Activated CD8-positive, alpha-beta memory T cell treated with anti-CD3 and anti-CD28 coated beads, Interleukin-2, amount 10 ng/mL, durations not matched to agents 7 days and 5 days (primary cell): ENCODE measurements at places on chromosomes 5 and 9. TPM values are rescaled to one million over a fixed set of nuclear protein-coding genes. Genes with fewer than 3 reads are reported as not detected.
A peak's percentile ranks its signal among the peaks of the same experiment; 100 is the strongest.

Gene STKLD1
- total RNA-seq = 0.20 TPM

Gene TOR1A
- 69.6 TPM for total RNA-seq

DNA sequence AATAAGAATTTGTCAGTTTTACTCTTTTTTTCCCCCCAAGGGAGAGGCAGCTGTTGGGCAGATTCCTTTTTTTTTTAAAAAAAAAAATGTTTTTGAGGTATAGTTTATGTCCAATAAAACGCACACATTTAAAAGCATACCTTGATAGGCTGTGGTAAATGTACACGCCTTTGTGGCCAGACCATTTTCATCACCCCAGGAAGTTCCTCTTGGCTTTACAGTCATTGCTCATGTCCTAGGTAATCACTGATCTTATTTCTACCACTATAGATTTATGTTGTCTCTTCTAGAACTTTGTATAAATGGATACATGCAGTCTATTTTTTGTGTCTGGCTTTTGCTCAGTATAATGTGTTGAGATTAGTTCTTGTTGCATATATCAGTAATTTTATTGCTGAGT lies 9.8 kb downstream of the SUB1 start:
- peak; percentile 63 for DNase-seq

GRCh38 chr5:149089796-149090195 lies 26.9 kb upstream of the SH3TC2 start:
- DNase-seq = no peak

GRCh38 chr5:112908854-112909253 lies 13.2 kb downstream of the REEP5 start:
- no peak for DNase-seq

DNA sequence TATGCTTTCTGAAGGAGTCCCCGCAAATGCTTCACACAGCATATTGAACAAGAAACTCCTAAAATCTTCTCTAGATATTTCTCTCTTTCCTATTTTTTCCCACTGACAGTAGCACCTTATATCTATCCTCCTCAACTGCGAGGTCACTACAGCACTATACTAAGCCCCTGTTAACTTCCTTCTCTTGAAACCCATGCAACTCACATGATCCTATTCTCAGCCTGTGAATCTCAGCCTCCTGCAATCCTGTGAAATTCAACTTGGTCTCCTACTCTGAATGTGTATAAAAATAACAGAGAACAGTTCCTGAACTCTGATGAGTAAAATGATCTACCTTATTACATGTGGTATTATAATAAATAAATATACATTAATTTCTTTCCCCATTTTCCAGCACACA lies 6.1 kb upstream of the PLGRKT start:
- DNase-seq = no peak
